Stimulated activated CD8-positive, alpha-beta memory T cell treated with anti-CD3 and anti-CD28 coated beads, Interleukin-15, amount 100 ng/mL, for 1 hour (primary cell): ENCODE measurements at places on chromosomes 1 and 21.

- DNase-seq: no peak
These were observed 59.3 kb downstream of the NOS1AP start for GRCh38 chr1:162128693-162129356.

- no peak for DNase-seq
These were observed 12.8 kb downstream of the BACE2 start for GRCh38 chr21:41180752-41181151.

GRCh38 chr1:59755069-59755685 lies 59.6 kb upstream of the HOOK1 start:
- no peak for DNase-seq

- no peak for DNase-seq
These were observed 14.9 kb upstream of the CD247 start for GRCh38 chr1:167532964-167533824.

DNA sequence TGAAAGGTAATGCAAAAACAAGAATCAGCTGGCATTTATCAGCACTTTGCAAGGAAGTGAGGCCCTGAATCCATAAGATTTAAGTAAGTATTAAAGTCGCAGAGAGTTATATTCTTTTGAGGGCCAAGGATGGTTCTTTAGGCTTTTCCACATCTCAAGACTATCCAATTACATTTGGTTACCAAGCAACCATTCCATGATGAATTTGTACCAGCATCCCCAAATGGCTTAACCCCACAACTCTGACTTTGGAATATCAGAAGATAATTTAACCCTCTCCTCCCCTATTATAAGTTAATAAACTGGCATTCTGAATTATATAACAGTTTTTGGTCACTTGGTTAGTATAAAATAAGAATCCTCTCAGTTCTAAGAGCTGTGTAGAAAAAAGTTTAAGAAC lies 2.8 kb downstream of the PHTF1 start:
- no peak for DNase-seq

- DNase-seq: no peak
These were observed 4.9 kb upstream of the TMEM61 start for GRCh38 chr1:54975356-54976108.

GRCh38 chr1:241464985-241465384 lies 54.6 kb downstream of the FH start:
- DNase-seq: no peak

DNA sequence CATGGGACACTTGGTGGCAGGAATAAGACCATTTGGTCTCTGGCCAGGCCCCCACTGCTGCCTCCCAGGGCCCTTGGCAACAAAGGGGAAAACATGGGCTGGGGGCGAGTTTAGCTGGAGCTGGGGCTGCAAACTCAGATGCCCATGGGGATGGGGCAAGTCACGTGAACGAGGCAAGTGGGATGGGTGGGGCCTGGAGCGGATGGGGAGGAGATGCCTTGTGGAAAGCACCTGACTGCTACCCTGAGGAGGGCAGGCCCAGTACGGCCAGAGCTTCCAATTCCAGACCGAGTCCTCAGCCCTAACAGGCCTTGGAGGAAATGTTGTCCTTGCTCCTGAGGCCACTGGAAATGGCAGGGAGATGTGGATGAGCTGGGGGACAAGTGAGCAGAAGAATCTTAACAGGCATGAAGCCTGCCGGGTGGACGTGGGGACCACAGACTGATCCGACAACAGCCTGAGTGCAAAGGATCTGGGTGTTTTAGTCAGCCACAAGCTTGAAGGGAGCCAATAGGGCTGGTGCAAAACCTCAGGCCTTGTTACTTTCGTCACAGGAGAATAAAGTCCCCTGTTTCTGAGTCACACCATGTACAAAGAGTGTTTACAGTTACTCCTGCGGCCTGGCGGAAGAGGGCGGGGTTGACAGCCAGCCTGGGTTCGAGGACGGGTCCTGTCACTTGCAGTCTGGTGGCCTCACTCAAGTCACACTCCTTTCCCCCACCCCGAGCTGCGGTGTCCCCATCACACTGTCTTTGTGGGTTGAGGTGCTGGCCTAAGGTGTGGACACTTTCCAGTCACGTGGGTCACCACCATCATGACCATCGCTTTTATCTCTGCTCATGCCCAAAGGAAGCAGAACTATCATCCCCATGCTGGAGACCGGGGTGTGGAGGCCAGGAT lies 19.1 kb downstream of the RUNX3 start:
- peak; percentile 53 for DNase-seq

GRCh38 chr1:44174630-44175029 lies 33.2 kb upstream of the KLF18 start:
- DNase-seq: no peak

DNA sequence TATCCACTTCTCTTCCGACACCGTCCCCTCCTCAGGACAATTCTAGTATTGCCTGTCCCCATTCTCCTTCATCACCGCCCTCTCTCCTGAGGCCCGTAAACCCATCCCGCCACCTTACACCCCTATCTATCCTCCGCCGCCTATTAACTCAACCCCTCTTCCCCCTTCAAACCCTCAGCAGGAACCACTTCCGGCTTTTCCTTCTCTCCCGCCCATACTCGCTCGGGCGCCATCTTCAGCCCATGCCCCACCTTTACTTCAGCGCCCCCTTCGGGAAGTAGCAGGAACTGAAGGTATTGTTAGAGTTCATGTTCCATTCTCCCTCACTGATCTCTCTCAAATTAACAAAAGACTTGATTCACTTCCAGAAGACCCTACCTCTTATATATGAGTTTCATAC lies 31.6 kb downstream of the VN1R5 start:
- DNase-seq: no peak

DNA sequence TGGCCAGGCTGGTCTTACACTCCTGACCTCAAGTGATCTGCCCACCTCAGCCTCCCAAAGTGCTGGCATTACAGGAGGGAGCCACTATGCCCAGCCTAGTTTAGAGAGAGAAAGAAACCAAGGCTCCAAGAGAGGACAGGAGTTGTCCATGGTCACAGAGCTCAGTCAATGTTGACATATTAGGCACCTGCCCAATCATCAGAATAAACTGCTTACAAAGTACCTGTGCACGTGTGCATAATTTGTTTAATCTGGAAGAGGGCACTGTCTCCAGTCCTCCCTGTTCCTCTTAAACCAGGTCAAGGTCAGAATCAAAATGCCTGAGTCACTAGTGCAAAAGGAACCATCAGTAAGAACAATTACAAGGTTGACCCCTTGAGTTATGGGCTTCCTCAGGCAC lies 20.3 kb upstream of the MPZL1 start:
- DNase-seq: no peak

DNA sequence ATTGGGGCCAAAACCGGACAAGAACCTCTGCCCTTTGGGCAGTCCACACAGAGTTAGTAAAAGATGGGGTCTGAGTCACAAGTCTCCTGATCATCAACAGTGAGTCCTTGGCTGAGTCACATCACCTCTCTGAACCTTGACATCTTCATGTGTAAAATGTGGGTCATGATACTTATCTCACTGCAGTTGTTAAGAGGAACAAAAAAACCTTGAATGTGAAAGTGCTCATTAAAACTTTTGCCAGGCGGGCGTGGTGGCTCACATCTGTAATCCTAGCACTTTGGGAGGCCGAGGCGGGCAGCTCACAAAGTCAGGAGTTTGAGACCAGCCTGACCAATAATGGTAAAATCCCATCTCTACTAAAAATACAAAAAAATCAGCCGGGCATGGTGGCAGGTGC lies 15.7 kb downstream of the S100A16 start:
- DNase-seq: no peak

- no peak for DNase-seq
These were observed 661.5 kb upstream of the ZP4 start for GRCh38 chr1:238552271-238552670.

DNA sequence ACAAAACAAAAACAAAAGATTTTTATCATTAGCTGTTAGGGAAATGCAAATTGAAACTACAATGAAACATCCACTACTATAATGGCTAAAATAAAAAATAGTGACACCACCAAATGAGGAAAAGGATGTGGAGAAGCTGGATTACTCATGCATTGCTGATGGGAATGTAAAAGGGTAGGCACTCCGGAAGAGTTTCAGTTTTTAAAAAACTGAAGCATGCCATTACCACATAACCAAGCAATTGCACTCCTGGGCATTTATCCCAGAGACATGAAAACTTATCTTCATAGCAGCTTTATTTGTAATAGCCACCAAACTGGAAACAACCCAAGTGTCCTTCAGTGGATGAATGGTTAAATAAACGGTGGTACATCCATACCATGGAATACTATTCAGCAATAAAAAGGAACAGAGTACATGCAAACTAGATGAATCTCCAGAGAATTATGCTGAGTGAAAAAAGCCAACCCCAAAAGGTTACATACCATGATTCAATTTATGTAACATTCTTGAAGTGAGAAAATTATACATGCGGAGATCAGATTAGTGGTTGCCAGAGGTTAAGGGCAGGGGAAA lies 14.5 kb upstream of the CFAP298 start:
- no peak for DNase-seq

DNA sequence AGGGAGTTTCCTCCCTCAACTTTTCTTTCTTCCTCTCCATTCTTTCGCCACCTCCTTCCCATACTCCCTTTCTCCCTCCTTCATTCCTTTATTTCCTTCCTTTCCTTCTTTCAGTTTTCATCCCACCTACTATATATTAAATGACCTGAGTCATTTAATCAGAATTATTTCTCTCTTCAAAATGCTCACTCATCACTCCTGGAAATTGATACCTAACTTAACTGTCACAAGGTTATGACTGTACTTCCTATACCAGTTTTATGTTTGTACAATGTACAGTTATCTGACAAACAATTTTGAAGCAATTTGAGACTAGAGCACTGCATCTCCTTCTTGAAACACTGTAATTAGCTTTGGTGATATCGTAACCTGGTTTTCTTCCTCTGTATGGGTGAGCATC lies 41.4 kb downstream of the NEXN start:
- DNase-seq: no peak

DNA sequence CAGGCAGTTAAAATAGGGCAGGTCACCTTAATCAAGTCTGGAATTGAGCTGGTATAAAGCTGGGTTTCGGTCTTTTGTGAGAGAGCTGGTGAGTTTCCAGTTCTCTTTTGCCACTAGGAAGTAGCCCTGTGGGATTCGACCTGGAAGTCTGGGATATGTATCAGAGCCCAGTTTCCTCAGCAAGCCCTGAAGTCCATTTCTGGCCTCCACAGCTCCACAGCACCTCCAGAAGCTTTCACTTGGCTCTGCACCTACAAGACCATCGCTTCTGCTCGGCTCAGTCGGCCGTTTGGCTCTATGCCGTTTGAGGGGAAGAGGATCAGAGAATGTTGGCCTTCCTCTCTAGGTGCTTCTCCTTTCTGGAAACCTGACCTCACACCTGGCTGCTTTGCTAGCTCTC lies 148.0 kb downstream of the GALNT2 start:
- DNase-seq: no peak

GRCh38 chr21:26962621-26963181 lies 4.2 kb downstream of the ADAMTS5 start:
- no peak for DNase-seq

DNA sequence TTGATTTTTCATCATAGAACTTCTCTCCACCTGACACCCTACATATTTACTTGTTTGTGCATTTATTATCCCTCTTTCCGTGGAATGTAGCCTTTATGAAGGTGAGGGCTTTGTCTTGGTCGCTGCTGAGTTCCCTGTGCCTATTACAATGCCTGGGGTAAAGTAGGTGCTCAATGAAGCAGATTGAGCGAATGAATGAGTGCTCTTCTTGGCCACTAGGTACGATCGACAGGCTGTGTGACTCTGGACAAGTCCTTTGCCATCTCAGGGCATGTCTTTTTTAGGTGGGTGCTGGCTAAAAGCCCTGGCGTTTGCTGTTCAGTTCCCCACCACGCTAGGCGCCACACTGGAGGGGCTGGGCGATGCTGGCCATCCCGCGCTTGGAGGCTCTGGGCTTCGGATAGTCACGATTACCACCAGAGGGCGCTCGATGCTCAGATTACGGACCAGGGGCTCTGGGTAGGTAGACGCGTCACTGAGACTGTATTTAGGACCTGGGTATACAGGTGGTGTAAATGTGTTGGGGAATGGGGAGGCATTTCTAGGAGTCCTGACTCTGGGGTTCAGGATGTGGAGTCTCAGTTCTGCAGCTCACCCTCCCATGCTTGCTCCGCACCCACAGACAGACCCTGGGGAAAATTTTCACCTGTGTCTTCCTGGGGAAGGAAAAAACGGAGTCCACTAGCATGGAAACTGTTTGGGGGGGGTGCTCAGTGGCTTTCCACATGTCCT lies 71.0 kb upstream of the CSF3R start:
- peak; percentile 40 for DNase-seq

- DNase-seq: no peak
These were observed 2.1 kb downstream of the MASP2 start for GRCh38 chr1:11044849-11045427.

DNA sequence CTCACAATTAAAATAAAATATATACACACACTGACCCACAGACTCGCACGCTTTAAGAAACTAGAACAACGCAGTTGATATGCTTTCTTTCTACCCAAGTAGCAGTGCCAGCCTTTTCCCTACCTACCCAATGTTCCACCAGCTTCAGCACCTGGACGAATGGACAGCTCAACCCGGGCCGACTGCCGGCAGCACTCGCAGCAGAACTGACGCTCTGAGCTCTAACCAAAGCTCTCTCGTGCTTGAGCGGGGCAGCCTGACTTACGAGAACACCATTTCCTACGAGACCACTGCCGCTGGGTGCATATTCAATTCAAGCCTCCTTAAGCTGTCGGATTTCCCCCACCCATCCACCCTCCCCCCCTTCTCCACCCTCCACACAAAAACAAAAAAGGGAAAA lies 127.4 kb upstream of the DPYD start:
- peak; percentile 39 for DNase-seq

GRCh38 chr1:109156916-109157385 lies 43.0 kb downstream of the ELAPOR1 start:
- DNase-seq: no peak

- DNase-seq: no peak
These were observed 286.8 kb upstream of the PLD5 start for GRCh38 chr1:242811092-242811840.

DNA sequence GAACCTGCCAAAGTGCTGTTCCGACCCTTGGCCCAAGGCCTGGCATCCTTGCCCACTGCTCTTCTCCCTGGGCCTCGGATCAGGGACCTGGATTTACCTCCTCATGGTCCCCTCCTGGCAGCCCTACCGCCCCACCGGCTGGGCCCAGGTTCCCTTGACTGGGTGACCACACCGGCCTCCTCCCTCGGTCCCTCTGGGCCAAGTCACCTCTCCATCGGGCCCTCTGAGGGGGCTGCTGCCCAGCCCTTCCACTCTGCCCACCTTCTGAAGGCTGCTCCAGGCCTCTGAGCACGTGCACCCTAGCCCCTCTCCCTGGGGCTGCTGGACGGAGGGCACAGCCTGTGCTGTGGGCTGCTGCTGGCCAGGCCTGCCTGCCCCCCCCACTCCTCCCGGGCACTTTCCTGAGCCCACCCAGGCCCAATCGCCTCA lies 9.3 kb upstream of the MMEL1 start:
- DNase-seq: no peak

GRCh38 chr1:39533442-39533841 lies 42.0 kb downstream of the BMP8A start:
- no peak for DNase-seq

DNA sequence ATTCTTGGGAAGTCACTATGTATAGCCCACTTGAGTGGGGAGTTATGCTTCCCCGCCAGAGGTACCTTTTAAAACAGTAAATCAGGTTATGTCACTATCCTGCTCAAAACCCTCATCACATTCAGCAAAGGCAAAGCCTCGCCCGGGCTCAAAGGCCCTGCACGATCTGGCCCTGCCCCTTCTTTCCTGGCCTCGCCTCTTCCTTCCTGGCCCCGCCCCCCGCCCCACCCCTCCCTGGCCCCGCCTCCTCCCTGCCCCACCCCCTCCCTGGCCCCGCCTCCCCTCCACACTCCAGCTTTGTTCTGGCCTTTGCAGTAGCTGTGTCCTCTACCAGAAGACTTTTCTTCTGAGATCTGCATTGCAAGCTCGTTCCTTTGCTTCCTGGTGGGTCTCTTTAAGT lies 6.6 kb downstream of the LDLRAD2 start:
- DNase-seq: no peak
